ENCODE measurements at places on chromosomes 11 and 22.
A peak's percentile ranks its signal among the peaks of the same experiment; 100 is the strongest.

DNA sequence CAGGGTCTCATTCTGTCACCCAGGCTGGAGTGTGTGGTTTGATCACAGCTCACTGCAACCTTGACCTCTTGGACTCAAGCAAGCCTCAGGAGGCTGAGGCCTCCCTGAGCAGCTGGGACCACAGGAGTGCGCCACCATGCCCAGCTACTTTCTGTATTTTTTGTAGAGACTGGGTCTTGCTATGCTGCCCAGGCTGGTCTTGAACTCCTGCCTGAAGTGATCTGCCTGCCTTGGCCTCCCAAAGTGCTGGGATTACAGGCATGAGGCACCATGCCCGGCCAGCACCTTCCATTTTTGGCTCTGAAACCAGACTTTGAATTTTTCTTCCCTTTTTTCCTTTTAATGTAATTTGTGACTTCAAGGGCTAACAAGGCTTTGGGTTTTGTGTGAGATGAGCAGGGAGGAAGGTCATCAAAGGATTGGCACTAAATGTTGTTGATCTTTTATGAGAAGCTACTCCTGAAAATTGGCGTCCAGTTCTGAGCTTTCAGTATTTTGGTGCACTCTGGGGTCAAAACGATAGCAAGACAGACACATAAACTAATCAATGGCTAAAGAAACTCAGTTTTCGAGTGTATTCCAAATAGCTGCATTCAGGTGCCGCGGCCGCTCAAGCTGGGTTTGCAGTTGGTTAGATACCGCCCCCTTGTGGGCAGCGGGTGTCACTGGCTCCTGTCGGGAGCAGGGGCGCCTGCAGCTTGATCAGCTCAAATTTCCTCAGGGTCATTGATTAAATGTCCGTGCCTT is 51.9 kb upstream of the CLMP start:
- peak; percentile 80 for DNase-seq

GRCh38 chr11:33258631-33259205 is 1.5 kb downstream of the HIPK3 start:
- DNase-seq: no peak

DNA sequence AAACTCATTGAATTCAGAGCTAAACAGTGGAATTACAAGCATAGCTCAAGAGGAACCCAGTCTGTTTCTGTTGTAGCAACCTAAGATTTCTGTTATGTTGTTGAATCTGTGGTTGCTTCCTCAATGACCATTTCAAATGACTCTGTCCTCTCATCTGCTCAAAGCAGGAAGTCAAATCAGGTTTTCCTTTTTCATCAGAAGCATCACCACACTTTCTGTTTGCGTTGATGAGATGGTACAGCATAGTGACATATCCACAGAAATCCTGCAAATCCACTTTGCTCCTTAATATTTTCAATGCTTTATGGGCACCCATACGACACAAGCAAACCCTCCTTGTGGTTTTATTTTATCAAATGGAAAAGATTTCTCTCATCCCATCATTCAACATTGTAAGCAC is 12.6 kb upstream of the UCP2 start:
- DNase-seq: no peak

GRCh38 chr22:44080936-44081861 is 57.1 kb downstream of the PARVB start:
- DNase-seq: peak; percentile 62

All from fibroblast of skin of scalp (primary cell).